ENCODE measurements at places on chromosomes 1 and 21. TPM values are rescaled to one million over a fixed set of nuclear protein-coding genes. Genes with fewer than 3 reads are reported as not detected.
A peak's percentile ranks its signal among the peaks of the same experiment; 100 is the strongest.

GRCh38 chr1:203296460-203297073 is 8.8 kb upstream of the BTG2 start:
- no peak overlapping the region for H3K27ac ChIP-seq
- H3K4me1 ChIP-seq = peaks cover 5% of the 10 kb centered on the region
- H3K4me3 ChIP-seq = no peak overlapping the region
- H3K36me3 ChIP-seq = no peaks in the 10 kb centered on the region
- H3K27me3 ChIP-seq = no peaks in the 10 kb centered on the region
- DNase-seq = no peak

Gene ENTREP3
- 12.2 TPM for total RNA-seq

Gene GUCA2B
- total RNA-seq = not detected

GRCh38 chr21:38349111-38349746 is 92.4 kb downstream of the KCNJ15 start:
- no peak overlapping the region for H3K4me3 ChIP-seq
- no peaks in the 10 kb centered on the region for H3K27me3 ChIP-seq
- no peak overlapping the region for H3K27ac ChIP-seq
- no peaks in the 10 kb centered on the region for H3K4me1 ChIP-seq
- no peaks in the 10 kb centered on the region for H3K36me3 ChIP-seq

DNA sequence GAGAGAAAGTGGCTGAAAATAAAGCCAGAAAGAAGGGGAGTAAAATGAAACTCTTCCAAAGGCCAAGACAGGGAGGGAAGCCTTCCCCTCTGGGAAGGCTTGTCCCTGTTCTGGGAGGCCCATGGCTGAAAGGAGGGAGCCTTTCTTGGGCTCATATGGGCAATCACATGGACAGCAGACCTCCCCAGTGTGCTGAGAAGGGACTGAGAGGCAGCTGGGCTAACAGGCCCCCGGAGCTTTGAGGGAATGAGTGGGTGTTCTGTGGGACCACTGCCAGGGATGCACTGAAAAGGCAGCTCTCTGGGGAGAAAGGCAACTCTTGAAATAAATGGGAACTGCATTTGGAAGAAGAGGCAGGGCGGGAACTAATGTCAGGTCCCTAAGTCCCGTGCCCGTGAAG is 39.1 kb downstream of the KANK4 start:
- H3K27ac ChIP-seq = no peak overlapping the region
- H3K4me1 ChIP-seq = peaks cover 14% of the 10 kb centered on the region
- H3K27me3 ChIP-seq = no peaks in the 10 kb centered on the region
- no peak for DNase-seq

Gene FAM72A
- not detected for total RNA-seq

DNA sequence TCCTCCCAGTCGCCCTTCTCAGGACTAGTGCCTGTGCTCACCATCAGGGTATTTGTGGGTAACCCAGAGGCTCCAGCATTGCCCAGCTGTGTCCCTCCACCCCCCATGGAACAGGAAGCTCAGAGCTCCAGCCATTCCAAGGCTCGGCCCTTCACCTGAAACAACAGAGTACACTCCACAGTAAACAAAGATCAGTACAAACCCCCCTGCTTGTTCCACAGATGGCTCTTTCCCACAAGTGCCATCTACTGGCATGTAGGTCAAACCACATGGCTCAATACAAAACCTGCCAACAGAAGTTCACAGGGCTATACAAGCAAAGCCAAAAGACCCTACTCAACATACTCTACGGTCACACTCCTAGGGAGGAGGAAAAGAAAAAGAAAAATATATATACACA is 258.7 kb downstream of the AGBL4 start:
- peak; percentile 76 for DNase-seq
- H3K4me1 ChIP-seq = peaks cover 12% of the 10 kb centered on the region
- peak overlapping the region; percentile 4 for H3K27ac ChIP-seq
- H3K27me3 ChIP-seq = no peaks in the 10 kb centered on the region
- no peak overlapping the region for H3K4me3 ChIP-seq
- no peaks in the 10 kb centered on the region for H3K36me3 ChIP-seq

- DNase-seq = no peak
- H3K4me1 ChIP-seq = peaks cover 21% of the 10 kb centered on the region
- H3K4me3 ChIP-seq = peak overlapping the region; percentile 45
- H3K36me3 ChIP-seq = peaks cover 2% of the 10 kb centered on the region
Measured at GRCh38 chr1:37947364-37947763, 511 bp upstream of the INPP5B start.

DNA sequence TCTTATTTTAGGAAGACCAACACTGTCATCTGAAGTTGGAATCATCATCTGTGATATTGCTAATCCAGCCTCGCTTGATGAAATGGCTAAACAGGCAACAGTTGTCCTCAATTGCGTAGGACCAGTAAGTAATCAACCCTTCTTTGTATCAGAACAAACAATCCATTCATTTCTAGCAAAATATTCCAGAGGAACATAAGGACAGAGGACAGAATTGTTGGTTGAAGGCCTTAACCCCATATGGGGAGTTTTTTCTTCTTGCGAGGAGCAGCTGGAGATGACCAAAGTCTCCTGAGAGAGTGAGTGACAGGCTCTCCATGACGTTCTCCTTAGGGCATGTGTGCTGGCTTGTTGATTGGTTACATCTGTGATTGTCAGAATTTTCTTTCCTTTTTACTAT is 2.7 kb downstream of the SCCPDH start:
- no peak for DNase-seq
- H3K4me3 ChIP-seq = no peak overlapping the region
- H3K36me3 ChIP-seq = no peaks in the 10 kb centered on the region
- H3K27me3 ChIP-seq = no peaks in the 10 kb centered on the region
- no peak overlapping the region for H3K27ac ChIP-seq

DNA sequence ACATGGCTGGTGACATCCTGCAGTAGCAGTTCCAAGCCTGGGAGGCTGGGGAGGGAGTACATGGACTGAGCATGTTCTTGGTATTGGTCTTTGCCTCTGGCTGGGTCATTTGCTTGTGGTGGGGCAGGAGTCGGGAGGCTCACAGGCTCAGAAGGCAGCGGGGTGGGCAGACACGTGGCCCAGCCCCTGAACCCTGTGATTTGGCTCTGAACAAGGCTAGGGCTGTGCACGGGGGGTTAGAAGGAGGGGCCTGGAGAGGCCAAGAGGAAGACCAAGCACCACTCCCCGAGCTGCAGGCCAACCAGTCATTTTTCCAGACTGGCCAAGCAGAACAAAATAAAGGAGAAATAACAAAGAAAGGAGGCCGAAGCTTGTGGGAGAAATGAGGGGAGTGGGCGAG is 9.7 kb upstream of the PRELP start:
- H3K36me3 ChIP-seq = no peaks in the 10 kb centered on the region
- H3K4me3 ChIP-seq = no peak overlapping the region
- no peak for DNase-seq
- H3K27ac ChIP-seq = no peak overlapping the region
- no peaks in the 10 kb centered on the region for H3K27me3 ChIP-seq

Gene POU3F1
- total RNA-seq = not detected

Gene TRPM2
- total RNA-seq = 2.3 TPM

- no peak overlapping the region for H3K27ac ChIP-seq
- no peak for DNase-seq
- H3K4me1 ChIP-seq = no peaks in the 10 kb centered on the region
- H3K36me3 ChIP-seq = no peaks in the 10 kb centered on the region
- H3K4me3 ChIP-seq = no peak overlapping the region
- H3K27me3 ChIP-seq = no peaks in the 10 kb centered on the region
Measured at GRCh38 chr1:76048219-76048618, 26.3 kb upstream of the ST6GALNAC3 start.

DNA sequence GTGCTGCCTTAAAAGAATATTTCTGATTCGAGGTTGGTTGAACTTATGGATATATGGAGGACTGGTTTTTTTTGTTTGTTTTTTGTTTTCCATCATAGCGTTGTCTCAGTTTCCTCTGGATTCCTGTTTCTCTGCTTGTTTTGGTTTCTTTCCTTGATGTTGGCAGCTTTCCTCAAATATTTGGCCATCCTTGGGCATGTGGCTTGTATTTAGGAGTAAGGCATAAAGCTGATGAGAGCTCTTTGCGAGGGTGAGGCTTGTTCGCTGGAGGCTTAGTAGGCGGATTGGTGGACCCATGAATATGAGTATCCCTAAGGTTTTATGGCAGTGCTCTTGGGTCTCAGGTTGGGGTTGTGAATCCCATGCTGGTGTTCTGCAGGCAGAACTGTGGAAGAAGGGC is 22.9 kb downstream of the DYRK1A start:
- H3K4me3 ChIP-seq = no peak overlapping the region
- no peak for DNase-seq
- H3K27me3 ChIP-seq = no peaks in the 10 kb centered on the region
- no peaks in the 10 kb centered on the region for H3K36me3 ChIP-seq
- peaks cover 47% of the 10 kb centered on the region for H3K4me1 ChIP-seq

Gene NHLH2
- not detected for total RNA-seq

Gene HCN3
- total RNA-seq = 2.9 TPM

Gene KCNJ10
- not detected for total RNA-seq

GRCh38 chr1:155960081-155960745 is 18.1 kb downstream of the ARHGEF2 start:
- peaks cover 17% of the 10 kb centered on the region for H3K36me3 ChIP-seq
- H3K27me3 ChIP-seq = no peaks in the 10 kb centered on the region
- no peak overlapping the region for H3K27ac ChIP-seq
- DNase-seq = no peak
- H3K4me1 ChIP-seq = no peaks in the 10 kb centered on the region
- no peak overlapping the region for H3K4me3 ChIP-seq

GRCh38 chr1:235888119-235888643 is 21.5 kb upstream of the LYST start:
- H3K27ac ChIP-seq = no peak overlapping the region
- no peaks in the 10 kb centered on the region for H3K36me3 ChIP-seq
- no peaks in the 10 kb centered on the region for H3K27me3 ChIP-seq
- H3K4me3 ChIP-seq = no peak overlapping the region
- H3K4me1 ChIP-seq = peaks cover 13% of the 10 kb centered on the region

Gene EGLN1
- total RNA-seq = 42.2 TPM

- peak; percentile 79 for DNase-seq
- H3K27me3 ChIP-seq = no peaks in the 10 kb centered on the region
- no peak overlapping the region for H3K4me3 ChIP-seq
Measured at GRCh38 chr1:182146286-182146685, 84.8 kb upstream of the ZNF648 start.

GRCh38 chr1:228008391-228009115 is 1.8 kb downstream of the WNT3A start:
- no peaks in the 10 kb centered on the region for H3K27me3 ChIP-seq
- peaks cover 15% of the 10 kb centered on the region for H3K4me1 ChIP-seq
- no peaks in the 10 kb centered on the region for H3K36me3 ChIP-seq
- no peak for DNase-seq
- H3K27ac ChIP-seq = no peak overlapping the region

- no peak overlapping the region for H3K4me3 ChIP-seq
- H3K27ac ChIP-seq = no peak overlapping the region
- no peak for DNase-seq
- peaks cover 4% of the 10 kb centered on the region for H3K4me1 ChIP-seq
- no peaks in the 10 kb centered on the region for H3K27me3 ChIP-seq
Measured at GRCh38 chr1:225544924-225545323, 108.0 kb downstream of the ENAH start.

Gene PHACTR4
- total RNA-seq = 32.6 TPM

- DNase-seq = no peak
- H3K4me1 ChIP-seq = peaks cover 46% of the 10 kb centered on the region
- H3K27ac ChIP-seq = peak overlapping the region; percentile 91
Measured at GRCh38 chr1:11792106-11792505, 13.7 kb downstream of the MTHFR start.
